ENCODE measurements at places on chromosomes 4 and X.

DNA sequence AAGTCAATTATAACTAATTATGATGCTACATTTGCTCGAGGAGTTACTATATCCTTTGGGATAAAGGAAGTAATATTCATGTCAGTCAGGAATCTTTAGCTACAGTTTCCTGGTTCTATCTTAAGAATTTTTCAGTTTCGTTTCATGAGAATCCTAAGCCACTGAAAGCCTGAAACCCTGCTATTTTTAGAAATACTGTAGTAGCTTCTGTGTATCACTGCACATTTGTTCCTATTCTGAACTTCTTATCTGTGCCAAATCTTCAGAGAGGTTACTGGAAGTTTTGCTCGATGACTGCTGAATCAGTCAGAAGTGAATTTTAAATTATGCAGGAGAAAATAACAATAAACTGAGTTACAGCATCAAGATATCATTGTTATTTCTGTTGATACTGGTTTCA lies 249.2 kb downstream of the TENM3 start:
- no peak for DNase-seq

- no peak for DNase-seq
Measured at GRCh38 chr4:18749391-18749790, 727.8 kb upstream of the LCORL start.

DNA sequence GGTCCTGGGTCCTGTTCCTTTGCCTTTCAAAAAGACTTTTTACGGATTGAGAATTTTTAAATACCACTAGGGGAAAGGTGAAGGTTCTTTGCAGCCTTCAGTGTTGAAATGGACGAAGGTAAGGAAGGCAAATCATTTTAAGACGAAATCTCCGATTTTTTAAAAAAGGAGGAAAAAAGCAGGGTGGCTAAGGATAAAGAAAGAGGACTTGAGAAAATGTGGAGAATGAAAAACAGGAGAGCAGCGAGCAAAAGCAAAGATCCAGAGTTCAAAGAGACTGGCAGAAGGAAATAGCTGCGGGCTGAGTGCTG lies 314 bp downstream of the EPHA5 start:
- no peak for DNase-seq

GRCh38 chrX:32155044-32155638 lies 1056.2 kb downstream of the DMD start:
- DNase-seq, result no peak

- DNase-seq, result peak; percentile 30
Measured at GRCh38 chr4:25439918-25440477, 62.9 kb downstream of the ANAPC4 start.

DNA sequence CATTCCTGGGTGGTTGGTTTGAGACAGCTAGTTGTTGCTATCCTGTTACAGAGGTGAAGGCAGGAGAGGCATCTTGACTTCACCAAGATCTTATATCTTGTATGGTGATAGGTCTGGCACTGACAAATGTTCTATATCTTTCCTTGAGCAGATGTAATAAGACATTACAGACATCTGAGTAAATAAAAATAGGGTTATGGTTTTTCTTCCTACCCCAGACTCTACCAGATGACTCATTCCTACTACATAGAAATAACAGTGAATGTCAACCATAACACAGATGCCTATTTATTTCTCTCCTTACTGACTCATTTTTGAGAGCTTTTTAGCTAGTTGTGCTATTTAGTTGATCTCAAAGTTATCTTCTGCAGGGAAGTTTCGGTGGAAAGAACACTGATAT lies 21.9 kb downstream of the HNRNPH2 start:
- DNase-seq, result no peak

GRCh38 chr4:37644962-37645361 lies 41.2 kb downstream of the RELL1 start:
- DNase-seq, result peak; percentile 0

DNA sequence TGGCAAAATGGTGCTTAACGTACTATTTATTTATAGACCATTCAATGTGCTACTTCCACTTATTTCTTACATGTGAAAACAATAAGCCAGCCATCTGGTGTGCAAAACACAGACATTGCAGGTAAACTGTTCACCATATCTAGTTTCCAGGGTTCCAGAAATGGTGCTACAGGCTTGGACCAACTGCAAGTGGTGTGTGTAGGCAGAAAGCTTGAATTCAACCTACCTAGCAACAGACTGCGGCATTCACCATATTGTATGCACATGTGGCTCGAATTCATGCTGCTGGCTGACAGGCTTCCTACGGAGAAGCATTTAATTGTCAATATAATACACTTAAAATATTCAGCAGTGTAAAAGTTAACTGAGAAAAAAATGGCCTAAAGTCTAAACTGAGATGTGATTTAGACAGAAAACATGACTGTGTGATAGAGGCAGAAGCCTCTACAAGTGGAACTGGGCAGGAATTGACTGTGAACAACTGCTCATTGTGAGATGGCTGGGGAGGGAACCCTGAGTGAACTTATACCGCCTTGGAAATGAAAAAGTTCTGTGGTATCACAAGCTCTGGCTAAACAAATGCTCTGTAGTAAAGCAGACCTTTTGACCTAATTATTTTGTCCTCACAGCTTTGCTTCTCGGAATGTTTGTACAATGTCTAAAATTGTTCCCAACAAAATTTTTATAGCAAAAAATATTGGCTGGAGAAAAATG lies 434.7 kb downstream of the GRIA2 start:
- no peak for DNase-seq

Measured in DMS79 treated with DMSO at 0.1 percent for 48 hours (cell line).